Stimulated activated naive CD8-positive, alpha-beta T cell treated with anti-CD3 and anti-CD28 coated beads, Interleukin-15, Interleukin-2, amounts not matched to agents 100 U/mL and 50 U/mL, for 24 hours (primary cell): ENCODE measurements at places on chromosomes 1 and 21.

DNA sequence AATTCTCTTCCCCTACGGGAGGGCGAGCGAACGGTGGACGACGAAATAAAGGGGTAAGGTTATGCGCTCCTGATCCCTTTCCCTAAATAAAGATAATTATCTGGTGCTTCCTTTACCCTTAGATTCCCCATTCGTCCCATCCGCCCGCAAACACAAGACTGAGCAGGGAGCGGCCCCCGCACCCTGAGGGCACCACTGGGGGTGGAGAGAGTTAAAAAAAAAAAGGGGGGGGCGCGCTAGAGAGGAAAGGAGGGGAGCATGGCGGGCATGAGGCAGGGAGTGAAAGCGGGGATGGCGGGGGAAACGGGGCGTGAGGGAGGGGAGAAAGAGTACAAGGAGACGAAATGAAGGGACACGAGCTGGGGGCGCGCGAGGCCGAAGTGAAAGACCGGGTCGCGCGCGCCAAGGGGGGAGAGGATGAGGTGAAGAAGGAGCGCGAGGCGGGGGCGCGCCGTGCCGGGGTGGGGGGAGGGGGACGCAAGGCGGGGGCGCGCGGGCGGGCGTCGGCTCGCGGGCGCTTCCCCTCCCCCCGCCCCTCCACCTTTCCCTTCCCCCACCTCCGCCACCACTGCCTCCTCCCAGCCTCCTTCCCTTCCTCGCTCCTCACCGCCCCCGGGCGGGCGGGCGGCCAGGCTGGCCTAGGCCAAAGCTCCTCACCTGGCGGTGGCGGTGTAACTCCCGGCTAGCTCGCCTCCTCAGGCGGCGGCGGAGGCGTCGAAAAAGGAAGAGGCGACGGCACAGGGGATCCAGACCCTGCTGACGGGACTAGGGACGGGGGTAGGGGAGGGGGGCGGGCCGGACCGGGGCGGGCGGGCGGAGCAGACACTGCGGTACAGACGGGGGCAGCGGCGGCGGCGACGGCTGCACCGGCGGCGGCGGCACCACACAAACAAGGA is 448 bp downstream of the GATAD2B start:
- DNase-seq, result peak; percentile 76

- peak; percentile 61 for DNase-seq
Observed at GRCh38 chr1:153957744-153958110, 685 bp downstream of the CRTC2 start.

GRCh38 chr1:63407002-63407401 is 39.6 kb downstream of the ALG6 start:
- DNase-seq, result no peak

GRCh38 chr1:226420328-226420727 is 12.4 kb upstream of the PARP1 start:
- no peak for DNase-seq

- DNase-seq, result no peak
Observed at GRCh38 chr1:219708919-219709543, 96.1 kb upstream of the ZC3H11B start.
